ENCODE measurements at places on chromosomes 3 and 15.

GRCh38 chr3:153577059-153577736 lies 415.2 kb downstream of the RAP2B start:
- DNase-seq, result no peak

DNA sequence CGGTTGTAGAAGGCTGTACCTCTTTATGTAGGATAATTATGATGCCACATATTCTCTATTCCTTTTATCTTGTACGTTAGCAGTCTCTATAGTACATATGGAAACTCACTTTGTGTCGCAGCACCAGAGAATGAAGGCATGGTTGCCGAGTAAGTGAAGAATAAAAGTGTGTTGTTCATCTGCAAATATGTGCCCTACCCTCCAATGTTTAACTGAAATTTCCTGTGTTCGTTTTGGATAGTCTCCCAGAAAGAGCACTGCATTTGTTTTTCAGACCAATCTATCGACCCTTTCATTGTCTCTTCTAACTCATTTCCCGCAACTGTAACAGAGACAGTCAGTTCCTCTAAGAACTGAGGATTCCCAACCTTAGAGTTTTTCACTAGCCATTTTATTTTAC lies 592.8 kb downstream of the TUSC7 start:
- DNase-seq, result no peak

DNA sequence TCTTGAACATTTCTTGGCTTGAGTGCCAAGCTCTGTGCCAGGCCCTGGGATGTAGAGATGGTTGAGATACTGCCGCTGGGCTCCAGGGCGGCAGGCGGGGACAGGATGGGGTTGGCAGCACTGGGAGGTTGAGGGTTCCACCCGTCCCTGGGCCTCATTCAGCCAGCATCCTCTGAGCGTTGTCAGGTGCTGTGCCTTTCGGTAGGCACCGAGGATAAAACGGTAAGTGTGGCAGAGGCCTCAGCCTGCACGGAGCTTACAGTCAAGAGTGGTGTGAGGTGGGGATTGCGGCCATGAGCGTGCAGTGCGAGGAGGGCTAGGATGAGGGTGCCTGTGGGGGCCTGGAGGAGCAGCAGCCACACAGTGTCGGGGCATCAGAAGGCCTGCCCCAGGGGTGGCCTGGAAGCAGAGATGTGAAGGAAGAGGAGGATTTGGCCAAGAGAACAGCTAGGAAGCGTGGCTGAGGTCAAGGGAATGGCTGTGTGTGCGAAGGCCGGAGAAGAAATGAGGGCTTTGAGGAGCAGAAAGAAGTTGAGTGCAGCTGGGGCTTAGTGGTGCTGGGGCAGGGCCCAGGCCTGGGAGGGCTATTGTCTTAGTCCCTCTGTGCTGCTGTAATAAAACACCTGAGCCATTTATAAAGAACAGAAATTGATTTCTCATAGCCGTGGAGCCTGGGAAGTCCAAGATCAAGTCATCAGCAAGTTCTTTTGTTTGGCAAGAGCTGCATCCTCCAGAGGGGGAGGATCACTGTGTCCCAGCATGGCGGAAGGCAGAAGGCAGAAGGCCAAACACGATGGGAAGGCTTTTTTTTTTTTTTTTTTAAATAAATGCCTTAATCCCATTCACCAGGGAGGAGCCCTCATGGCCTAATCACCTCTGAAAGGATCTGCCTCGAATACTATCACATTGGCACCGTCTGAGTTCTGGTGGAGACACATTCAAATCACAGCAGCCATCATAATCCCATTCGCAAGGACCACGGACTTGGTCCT lies 22.7 kb downstream of the CORO2B start:
- no peak for DNase-seq

DNA sequence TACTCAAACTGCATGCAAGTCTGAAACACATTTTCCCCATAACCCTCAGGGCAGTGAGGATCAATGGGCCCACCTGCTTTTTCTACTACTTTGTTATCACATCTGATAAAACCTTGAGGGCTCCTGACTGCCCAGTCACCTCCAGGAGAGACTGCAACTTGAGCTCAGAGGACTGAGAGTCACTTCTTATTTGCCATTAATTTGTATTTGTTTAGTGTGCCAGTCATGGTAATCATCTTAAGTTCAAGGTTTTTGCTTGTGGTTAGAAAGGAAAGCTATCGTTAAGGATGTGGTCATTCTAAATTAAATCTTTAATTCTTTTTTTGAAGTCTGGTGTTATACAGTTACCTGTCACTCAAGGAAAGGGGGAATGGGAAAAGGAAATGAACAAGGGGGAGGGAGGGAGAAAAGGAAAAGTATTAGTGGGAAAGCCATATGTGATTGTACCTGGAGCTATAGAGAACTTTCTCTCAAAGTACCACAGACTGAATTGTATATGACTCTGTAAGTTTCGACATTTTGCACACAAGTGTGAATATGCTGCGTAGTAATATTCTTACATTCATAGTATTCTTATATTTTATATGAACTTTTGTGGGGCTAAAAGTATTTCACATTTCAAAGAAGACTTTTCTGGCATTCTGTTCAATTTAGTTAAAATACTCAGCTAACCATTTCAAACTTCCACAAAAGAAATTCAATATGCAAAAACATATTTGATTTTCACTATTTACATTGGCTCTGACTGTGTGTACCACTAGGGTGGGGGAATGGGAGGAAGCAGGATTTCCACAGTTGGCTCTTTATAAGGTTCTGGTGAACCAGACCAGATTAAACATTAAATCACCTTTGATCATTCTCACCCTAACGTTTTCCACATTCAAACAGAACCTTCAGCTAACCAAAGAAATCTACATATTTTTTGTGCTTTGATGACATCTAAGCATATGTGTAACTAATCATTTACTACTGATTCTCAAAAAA lies 166.5 kb upstream of the ATP11B start:
- DNase-seq, result no peak

Measured in hepatic stellate cell (primary cell).